ENCODE measurements at places on chromosomes 3 and 15.

- DNase-seq: no peak
Observed at GRCh38 chr3:177992993-177993970, 543.0 kb upstream of the KCNMB2 start.

GRCh38 chr3:107662124-107662507 is 139.4 kb downstream of the BBX start:
- peak; percentile 46 for DNase-seq

GRCh38 chr3:12427551-12427950 is 56.7 kb upstream of the TSEN2 start:
- DNase-seq: peak; percentile 69

DNA sequence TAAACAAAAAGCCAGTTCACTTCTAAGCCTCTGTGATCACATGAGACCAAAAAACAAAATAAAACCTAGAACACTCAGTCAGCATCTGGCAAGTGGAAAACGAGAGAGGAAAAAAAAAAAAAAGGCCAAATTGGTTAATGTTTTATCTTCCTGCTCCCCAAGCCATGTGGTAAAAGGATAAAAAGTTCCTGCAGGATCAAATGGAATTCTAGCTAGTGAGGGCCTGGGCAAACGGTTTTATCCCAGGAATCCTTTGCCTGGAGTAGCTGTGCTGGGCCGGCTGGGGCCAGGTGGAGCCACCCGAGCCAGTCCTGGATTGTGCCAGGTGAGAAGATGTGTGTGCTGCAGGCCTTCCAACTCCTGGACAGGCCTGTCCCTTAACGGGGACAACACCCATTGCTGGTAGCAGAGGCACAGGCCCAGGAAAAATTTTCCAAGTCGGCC is 13.2 kb downstream of the SMAD6 start:
- DNase-seq: no peak

DNA sequence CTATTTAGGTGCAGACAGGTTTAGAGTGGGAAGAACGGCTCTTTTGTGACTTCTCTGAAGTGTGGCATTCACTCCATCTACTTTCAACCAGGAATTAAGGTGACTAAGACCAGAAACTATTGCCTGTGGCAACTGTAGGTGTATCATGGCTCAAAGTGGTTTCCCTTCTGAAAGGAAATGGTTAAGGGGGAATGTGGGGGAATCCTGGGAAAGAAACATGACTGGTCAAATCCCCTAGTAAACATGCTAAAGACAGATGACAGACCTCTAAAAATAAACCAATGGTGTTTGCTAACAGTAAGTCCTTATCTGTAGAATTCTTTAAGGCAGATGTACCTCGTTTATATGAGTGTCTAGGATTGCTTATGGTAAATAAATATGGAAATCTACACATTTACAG is 56.9 kb downstream of the MEGF11 start:
- no peak for DNase-seq

GRCh38 chr3:29370476-29371420 is 89.9 kb downstream of the RBMS3 start:
- DNase-seq: no peak

DNA sequence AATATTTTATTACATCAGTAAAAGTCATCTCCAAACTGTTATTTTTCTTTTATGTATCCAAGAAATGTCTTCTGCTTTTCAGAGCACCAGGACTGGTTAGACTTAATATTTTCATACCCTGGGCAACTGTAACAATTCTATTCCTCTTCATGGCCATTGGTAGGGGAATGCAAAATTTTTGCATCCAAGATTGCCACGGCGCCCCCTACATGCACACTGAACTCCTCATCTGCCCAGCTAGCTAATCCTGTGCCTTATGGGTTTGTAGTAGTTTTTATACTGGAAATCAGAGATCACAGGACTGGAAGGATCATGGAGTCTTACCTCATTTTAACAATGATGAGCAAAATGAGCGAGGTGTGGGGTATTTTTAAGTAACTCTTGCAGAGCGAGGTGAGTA is 74.2 kb downstream of the CRTC3 start:
- DNase-seq: peak; percentile 73

DNA sequence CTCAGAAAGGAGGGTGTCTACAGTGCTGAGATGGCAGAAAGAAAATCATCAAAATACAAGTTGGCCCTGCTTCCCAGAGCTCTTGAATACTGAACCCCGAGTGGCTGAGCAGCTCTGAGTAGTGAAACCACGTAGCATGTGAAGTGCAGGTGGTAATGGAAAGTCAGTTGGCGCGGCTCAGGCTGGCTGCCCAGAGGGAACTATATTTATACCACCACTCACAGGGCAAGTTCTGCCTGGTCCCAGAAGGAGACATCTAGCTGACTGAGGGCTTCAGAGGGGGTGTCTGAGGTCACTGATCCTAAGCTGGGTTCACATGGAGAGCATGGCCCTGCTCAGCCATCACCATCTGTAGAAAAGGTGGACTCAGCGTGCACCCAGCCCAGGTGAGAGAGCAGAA is 129.6 kb upstream of the AGBL1 start:
- DNase-seq: no peak

GRCh38 chr15:31235311-31236183 is 91.1 kb upstream of the KLF13 start:
- DNase-seq: no peak

DNA sequence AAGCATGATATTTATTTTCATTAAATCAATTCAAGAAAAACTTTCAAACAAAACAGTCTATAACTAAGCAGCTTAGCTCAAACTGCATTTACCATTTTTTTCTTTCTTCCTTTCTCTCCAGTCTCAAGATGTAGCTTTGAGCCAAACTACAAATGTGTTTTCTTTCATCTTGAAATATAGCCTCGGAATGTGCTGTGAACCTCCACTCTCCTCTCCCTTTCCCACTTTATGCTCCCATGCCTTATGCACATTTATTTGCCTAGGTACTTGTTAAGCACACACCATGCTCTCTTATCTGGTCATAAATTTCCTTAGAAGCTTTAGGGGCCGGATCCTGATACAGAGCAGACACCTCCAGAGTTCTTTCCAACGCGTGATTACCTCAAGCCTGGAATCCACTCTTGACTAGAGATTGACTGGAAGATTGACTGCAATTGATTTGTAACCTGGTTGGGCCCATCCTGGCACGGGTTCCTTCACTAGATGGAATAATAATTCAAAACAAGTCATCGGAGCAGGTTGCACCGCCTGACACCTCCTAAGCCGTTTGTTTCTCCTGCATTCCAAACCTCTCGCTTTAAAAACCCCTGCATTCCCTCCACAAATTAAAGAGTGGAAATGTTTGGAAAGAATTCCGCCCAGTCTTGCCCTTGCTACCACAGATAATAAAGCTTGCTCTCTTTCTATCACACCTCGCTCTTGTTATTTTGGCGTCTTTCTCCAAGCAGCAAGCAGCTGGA is 344.7 kb downstream of the CHL1 start:
- no peak for DNase-seq

GRCh38 chr3:127821394-127821793 is 921 bp downstream of the MGLL start:
- peak; percentile 78 for DNase-seq

DNA sequence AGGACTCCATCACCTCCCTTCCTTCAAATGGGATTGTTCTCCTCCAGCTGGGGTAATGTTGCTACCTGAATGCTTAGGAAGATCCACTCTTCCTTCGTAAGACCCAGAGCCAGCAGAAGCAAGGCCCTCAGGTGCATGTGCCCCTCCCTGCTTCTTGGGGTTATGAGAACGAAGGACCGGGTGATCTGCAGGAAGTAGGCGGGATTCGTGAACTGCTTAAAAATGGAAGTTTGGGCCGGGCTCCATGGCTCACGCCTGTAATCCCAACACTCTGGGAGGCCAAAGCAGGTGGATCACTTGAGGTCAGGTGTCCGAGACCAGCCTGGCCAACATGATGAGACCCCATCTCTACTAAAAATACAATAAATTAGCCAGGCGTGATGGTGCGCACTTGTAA is 8.0 kb downstream of the TLR9 start:
- no peak for DNase-seq

DNA sequence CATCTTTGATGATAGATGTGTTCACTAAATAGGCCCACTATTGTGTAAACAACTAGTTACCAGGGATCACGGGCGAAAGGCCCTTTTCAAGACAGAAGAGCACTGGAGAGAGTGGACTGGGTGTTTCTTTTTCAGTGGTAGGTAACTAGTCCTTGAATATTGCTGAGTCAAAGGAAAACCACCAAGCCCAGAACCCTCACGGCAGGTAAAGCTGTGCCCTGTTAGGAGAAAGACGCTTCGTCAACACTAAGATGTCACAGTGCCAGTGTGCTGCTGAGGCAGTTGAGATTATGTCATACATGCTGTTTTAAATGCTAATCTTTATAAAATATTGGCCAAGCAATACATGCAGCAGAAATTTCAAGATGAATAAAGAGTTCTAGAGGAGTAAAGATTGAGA is 578.6 kb downstream of the PYDC2 start:
- DNase-seq: no peak

- DNase-seq: peak; percentile 14
Observed at GRCh38 chr3:34727700-34728099, 911.6 kb upstream of the ARPP21 start.

DNA sequence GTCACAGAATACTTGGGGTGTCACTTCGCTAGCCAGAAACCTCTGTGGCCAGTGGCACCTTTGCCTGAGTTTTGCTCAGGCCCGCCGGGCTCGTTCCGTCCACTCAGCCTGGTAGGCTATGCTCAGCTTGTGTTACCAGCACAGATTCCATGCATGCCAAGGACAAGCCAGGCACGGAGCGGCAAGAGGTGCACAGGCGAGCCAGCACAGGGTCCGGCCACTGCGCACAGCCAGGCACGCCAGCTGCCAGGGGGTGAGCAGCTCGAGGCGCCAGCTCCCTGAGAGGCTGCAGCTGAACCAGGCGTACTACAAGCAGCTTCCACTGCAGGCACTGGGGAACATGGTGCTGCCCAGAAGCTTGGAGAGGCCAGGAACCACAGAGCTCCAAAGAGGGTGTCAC is 14.7 kb downstream of the PCYT1A start:
- DNase-seq: no peak

- no peak for DNase-seq
Observed at GRCh38 chr15:72532991-72533601, 59.0 kb downstream of the ARIH1 start.

DNA sequence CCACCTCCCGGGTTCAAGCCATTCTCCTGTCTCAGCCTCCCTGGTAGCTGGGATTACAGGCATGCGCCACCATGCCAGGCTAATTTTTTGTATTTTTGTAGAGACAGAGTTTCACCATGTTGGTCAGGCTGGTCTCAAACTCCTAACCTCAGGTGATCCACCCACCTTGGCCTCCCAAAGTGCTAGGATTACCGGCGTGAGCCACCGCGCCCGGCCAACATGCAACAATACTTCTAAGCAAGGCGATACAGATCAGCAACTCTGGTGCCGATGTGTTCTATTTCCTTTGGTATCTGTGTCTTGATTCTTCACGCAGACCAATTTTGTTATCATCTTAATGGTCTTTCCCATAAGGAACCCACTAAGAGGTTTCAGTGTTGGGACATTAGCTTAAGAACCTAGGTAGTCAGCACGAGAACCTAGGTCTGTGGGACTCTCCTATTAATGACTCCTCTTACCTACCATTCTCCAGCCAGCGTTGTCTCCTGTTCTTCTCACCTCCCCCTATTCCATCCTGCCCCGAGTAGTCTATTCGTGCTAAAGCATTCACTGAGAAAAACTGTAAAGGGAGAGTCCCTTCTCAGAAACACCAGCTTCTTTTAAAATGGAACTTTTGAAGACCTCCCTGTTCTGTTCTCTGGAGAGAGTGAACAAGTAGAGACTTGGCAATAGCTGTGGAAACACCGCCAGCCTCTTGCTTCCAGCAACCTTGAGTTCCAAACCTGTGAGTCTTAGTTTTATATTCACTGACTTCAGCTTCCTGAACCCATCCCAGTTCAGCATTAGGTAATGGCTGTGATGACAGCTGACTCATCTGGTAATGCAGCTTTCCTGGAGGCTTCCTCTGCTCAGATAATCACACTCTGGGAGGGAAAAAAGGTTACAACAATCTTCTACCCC is 61.2 kb downstream of the TSC22D2 start:
- peak; percentile 36 for DNase-seq

- no peak for DNase-seq
Observed at GRCh38 chr15:63849906-63850305, 16.2 kb upstream of the HERC1 start.

GRCh38 chr3:53236112-53236841 is 19.5 kb downstream of the TKT start:
- peak; percentile 88 for DNase-seq

GRCh38 chr3:115251509-115251908 is 104.4 kb upstream of the ZBTB20 start:
- no peak for DNase-seq

DNA sequence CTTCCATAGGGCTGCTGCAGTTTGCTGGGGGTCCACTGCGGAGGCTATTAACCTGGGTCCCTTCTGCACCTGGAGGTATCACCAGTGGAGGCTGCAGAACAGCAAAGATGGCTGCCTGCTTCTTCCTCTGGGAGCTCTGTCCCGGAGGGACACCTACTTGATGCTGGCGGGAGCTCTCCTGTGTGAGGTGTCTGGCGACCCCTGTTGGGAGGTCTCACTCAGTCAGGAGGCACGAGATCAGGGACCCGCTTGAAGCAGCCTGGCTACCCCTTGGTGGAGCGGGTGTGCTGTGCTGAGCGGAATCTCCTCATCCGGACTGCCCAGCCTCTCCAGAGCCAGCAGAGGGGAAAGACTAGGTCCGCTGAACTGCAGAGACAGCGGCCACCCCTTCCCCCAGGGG is 56.0 kb upstream of the CTXND1 start:
- no peak for DNase-seq

GRCh38 chr3:22045882-22046281 is 294.9 kb upstream of the ZNF385D start:
- no peak for DNase-seq

GRCh38 chr3:119420196-119420595 is 43.2 kb downstream of the TMEM39A start:
- no peak for DNase-seq

GRCh38 chr3:64303401-64303800 is 78.1 kb upstream of the PRICKLE2 start:
- no peak for DNase-seq

GRCh38 chr3:129690406-129690805 is 83.9 kb upstream of the PLXND1 start:
- DNase-seq: peak; percentile 88

DNA sequence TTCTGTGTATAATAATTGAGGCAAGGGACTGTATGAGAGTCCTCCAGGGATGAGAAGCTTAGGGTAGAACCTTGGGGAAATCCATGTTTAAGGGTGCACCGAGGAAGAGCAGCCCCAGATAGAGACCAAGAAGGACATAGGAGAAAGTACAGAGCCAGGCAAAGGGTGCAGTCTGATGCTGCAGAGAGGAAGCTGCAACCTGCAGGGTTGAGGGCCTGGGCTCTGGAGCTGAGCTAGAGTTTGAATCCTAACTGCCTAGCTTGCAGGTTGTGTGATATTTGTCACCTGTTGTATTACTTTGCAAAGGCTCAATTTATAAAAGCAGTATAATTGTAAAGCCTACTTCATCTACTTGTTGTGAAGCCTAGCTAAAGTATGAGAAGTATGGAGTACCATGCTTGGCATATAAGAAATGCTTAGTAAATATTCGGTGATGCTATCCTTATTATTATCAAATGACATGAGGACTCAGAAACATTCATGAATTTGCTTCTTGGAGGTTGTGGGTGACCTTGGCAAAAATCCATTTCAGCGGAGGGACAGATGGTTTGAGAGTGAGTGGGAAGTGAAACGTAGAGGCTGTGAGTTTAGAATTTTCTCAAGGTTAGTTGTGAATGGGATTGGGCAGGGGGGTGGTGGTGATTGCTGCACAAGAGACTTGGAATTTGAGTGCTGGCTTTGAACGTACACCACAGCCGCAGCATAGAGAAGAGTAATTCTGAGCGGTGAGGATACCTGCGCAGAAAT is 43.8 kb downstream of the PLCL2 start:
- peak; percentile 50 for DNase-seq

Measured in suppressor macrophage (primary cell).